ENCODE measurements at places on chromosomes 12 and 14. TPM values are rescaled to one million over a fixed set of nuclear protein-coding genes. Genes with fewer than 3 reads are reported as not detected.

DNA sequence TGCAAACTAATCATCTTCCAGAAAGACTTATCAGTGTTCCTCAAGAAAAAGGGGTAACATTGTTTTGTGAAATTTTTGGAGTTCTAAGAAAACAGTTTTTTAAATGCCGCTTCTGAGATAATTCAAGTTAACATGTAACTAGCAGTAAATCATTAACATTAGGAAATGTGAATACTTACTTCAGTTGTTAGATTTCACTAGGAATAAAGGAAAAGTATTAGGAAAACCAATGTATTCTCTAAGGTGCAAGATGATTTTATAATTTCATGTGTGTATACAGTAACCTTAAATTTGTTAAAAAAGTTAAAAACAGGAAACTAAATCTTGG is 36.8 kb downstream of the PAPOLA start:
- no peak overlapping the region for H3K27ac ChIP-seq
- H3K4me1 ChIP-seq: no peaks in the 10 kb centered on the region
- DNase-seq: no peak
- H3K27me3 ChIP-seq: no peaks in the 10 kb centered on the region
- peaks cover 41% of the 10 kb centered on the region for H3K36me3 ChIP-seq

GRCh38 chr12:123119808-123120207 is 31.1 kb downstream of the PITPNM2 start:
- no peak overlapping the region for H3K27ac ChIP-seq
- no peak overlapping the region for H3K4me3 ChIP-seq
- H3K36me3 ChIP-seq: no peaks in the 10 kb centered on the region
- DNase-seq: no peak
- peaks cover 65% of the 10 kb centered on the region for H3K4me1 ChIP-seq

GRCh38 chr12:53051058-53051880 is 1.4 kb downstream of the TNS2 start:
- H3K27ac ChIP-seq: peak overlapping the region; percentile 100
- peaks cover 94% of the 10 kb centered on the region for H3K4me1 ChIP-seq
- H3K36me3 ChIP-seq: peaks cover 27% of the 10 kb centered on the region
- DNase-seq: peak; percentile 83
- H3K27me3 ChIP-seq: no peaks in the 10 kb centered on the region

DNA sequence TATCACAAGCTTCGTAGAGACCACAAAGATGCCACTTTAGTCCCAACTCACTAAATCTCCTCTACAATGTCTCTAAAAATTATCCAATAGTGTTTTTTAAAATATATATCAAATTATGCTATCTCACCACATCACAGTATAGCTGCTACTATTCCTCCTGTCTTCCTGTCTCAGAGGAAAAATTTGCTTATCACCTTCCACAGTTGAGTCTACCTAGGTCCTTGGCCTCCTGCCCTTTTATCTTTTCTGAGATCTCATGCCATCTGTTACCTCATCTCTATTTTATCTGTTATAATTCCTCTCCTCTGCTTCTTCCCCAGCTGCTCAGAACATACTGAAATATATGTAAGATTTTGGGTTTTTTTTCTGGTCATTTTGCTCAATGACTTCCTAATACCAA is 568.2 kb downstream of the DIO2 start:
- no peak overlapping the region for H3K4me3 ChIP-seq
- DNase-seq: no peak
- H3K27ac ChIP-seq: no peak overlapping the region

TC2N gene
- total RNA-seq: 4.1 TPM

NPAS3 gene
- total RNA-seq: 2.5 TPM

ARMH4 gene
- total RNA-seq: 7.3 TPM

- H3K27me3 ChIP-seq: no peaks in the 10 kb centered on the region
- H3K4me1 ChIP-seq: peaks cover 22% of the 10 kb centered on the region
- no peak overlapping the region for H3K27ac ChIP-seq
- H3K4me3 ChIP-seq: no peak overlapping the region
- H3K36me3 ChIP-seq: no peaks in the 10 kb centered on the region
Observed at GRCh38 chr14:99802301-99803105, 9.3 kb downstream of the EML1 start.

GPRC5D gene
- not detected for total RNA-seq

RNASE1 gene
- 294 TPM for total RNA-seq

DNA sequence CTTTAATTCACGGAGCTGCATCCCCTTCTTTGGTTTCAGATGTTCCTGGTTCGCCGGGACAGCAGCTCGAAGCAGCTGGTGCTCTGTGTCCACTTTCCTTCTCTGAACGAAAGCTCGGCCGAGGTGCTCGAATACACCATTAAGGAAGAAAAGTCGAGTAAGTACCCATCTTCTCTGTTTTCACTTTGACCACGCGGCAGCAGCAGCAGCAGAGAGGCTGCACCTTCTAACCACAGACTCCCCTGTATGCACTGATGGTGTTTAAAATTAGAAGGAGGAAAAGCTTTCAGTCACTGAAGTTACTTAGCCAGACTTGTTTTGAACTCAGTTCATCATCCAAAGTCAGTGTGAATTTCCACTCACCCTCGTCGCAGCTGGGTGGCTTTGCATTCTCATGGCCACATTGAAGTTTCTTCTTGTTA is 63.8 kb downstream of the RIN3 start:
- peaks cover 31% of the 10 kb centered on the region for H3K36me3 ChIP-seq
- no peak overlapping the region for H3K27ac ChIP-seq
- H3K27me3 ChIP-seq: no peaks in the 10 kb centered on the region
- peaks cover 8% of the 10 kb centered on the region for H3K4me1 ChIP-seq
- H3K4me3 ChIP-seq: no peak overlapping the region
- no peak for DNase-seq

SYT1 gene
- total RNA-seq: 0.30 TPM

DNA sequence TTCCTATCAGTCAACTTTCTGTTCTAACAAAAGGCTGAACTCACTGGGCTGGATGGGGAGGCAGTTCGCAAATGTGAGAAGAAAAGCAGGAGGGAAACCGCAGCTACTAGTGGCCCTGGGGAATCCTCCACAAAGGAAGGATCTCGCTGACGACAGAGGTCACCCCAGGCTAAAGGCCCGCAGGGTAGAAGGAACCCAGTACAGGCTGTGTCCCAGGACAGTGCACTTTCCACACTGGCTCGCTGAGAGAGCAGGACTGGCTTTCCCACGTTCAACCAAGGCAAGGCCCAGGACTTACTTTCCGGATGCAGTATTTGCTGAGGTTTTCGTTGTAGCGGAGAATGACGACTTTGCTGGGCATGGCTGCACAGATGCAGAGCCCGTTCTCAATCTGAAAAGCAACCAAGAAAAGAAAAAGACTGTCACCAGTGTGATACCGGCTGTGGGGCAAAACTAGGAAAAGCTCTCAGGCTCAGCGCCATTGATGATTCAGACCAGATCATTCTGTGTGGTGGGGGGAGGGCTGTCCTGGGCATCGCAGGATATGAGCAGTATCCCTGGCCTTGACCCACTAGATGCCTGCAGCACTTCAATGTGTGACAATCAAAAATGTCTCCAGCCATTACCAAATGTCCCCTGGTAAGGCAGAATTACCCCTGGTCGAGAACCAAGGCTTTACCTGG is 36.3 kb downstream of the PRKAB1 start:
- H3K27ac ChIP-seq: peak overlapping the region; percentile 83
- no peaks in the 10 kb centered on the region for H3K27me3 ChIP-seq
- no peak overlapping the region for H3K4me3 ChIP-seq
- DNase-seq: peak; percentile 55

DNA sequence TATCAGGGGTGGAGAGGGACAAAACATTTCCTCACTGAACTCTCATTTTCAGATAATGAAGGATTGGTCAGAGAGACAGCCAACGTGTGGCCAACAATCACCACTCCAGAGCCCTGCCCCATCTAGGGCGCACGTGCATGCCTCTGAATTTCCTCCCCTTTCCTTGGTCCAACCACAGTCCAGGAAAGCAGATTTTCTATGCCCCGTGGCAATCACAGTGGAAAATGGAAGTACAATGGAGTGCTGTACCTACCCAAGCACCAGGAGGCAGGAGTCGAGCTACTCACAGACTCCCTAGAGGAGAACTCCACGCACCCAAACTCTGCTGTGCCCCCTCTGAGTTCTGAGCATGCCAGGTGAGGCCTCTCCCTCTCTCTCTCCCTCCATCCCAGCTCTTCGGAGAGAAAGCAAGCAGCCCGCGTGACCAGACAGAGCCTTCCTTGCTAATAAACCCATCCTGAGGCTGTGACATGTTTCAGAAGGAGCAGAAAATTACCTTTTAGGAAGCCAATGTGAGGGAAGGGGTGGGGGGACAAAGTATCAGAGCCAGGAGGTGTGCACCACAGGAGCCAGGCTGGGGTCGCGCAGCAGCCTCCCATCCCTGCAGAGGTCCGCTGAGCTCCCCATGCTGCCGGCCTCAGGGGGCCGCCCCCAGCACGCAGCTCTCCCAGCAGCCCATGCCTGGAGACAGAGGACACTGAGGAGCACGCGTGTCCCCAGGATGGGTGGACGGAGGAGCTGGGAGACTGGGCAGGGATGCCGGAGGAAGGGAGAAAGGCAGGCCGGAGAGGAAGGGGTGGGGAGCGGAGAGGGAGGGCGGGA is 73.4 kb downstream of the PITPNM2 start:
- no peak for DNase-seq
- H3K4me1 ChIP-seq: peaks cover 90% of the 10 kb centered on the region
- H3K36me3 ChIP-seq: no peaks in the 10 kb centered on the region
- peak overlapping the region; percentile 68 for H3K27ac ChIP-seq
- no peaks in the 10 kb centered on the region for H3K27me3 ChIP-seq
- H3K4me3 ChIP-seq: no peak overlapping the region

DNA sequence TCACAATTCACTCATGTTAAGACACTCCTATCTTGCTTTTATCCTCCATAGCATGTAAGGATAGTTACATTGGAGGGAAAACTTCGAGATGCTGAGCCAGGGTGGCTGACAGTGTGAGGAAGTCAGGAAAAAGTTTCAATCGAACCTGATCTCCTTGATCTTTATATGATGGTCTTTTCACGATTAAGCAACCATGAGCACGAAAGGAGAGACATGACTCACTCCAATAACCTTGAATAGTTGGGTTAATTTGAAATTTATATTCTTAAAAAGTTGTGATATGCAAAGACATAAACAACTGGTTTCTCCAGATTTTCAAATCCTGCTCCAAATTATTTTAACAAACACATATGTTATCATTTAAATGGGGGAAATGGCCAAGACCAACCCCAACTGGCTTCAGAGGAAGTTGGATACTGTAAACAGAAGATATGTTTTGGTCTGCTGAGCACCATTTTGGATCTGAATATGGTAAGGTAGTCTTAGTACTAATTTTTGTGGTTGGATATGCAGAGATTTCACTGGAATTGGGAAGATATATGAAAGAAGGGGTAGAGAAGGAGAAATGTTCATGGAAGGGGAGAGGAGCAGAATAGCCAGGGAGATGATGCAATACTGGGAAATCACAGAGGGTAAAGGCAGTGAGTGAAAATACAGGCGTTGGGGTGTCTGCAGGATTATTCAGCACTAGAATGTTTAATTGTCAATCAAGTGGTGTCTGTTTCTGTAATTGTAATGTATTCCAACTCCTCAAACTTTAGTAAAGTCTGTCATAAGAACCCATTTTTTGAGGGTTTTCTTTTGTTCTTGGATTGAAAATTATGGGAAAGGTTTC is 185.2 kb upstream of the SLC38A2 start:
- H3K27ac ChIP-seq: peak overlapping the region; percentile 81
- no peaks in the 10 kb centered on the region for H3K27me3 ChIP-seq
- no peak overlapping the region for H3K4me3 ChIP-seq
- no peaks in the 10 kb centered on the region for H3K36me3 ChIP-seq
- DNase-seq: no peak

- H3K36me3 ChIP-seq: no peaks in the 10 kb centered on the region
- H3K27me3 ChIP-seq: no peaks in the 10 kb centered on the region
- no peak for DNase-seq
Observed at GRCh38 chr12:6923003-6923732, 4.6 kb upstream of the ATN1 start.

DNA sequence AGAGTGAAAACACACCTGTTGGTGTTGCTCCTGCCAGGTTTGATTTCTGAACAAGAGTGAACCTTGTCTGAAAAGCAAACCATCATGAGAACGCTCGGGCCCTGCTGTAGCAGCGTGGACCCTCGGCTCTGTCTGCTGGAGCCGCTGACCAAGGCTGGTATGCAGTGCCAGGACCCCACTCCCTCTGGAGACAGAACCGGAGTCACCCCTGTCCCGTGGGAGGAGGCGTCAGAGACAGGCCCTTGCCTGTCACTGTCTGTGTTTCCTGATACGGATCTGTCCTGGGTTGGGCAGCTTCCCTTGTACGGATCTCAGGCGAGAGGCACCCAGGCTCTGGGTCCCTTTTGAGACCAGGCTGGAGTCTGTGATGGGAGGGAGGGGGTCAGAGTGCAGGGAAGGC is 111.6 kb downstream of the ADGRD1 start:
- peaks cover 4% of the 10 kb centered on the region for H3K36me3 ChIP-seq
- no peak overlapping the region for H3K27ac ChIP-seq
- H3K4me3 ChIP-seq: no peak overlapping the region
- peaks cover 49% of the 10 kb centered on the region for H3K4me1 ChIP-seq
- no peak for DNase-seq

DNA sequence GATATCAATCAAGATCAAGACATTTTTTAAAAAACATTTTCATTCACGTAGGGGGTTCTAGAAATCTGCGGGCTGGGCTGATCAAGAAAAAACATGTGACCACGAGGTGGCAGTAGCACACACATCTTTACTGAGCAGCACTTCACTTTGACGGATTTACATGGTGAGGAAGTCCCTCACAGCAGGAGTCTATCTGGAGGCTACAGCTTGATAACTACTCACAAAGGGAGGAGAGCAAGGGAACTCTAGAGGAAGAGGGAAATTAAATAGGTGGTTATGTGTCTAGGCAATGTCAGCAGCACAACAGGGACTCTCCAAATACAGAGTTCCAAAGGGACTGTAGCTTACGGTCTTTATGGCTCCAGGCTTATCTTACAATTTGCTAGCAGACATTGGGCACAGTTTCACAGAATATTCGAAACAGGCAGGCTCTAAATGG is 248.1 kb downstream of the DPY19L2 start:
- H3K4me1 ChIP-seq: no peaks in the 10 kb centered on the region
- no peaks in the 10 kb centered on the region for H3K27me3 ChIP-seq
- H3K4me3 ChIP-seq: no peak overlapping the region
- no peak overlapping the region for H3K27ac ChIP-seq
- no peaks in the 10 kb centered on the region for H3K36me3 ChIP-seq

DNA sequence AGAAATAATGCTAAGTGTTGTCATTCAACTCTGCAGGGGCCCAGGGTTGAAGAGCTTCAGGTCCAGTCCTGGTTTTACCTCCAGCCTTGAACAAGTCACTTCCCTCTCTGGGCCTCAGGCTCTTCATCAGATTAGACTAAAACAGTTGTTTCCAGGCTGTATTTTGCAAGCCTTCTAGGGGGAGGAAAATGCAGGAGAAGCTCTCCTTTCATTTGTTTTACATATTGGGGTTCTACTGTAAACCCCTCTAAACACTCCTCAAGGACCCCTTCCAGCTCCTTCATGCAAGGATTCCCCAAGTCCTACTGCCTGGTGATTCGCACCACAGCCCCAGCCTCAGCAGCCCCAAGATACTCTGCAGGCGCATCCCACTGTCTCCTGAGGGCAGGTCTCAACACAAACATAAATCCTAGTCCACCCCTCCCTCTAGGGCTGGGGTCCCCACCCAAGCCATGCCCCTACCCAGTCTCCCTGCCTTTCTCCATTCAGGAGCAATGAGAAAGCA is 2.7 kb downstream of the SDR9C7 start:
- no peaks in the 10 kb centered on the region for H3K27me3 ChIP-seq
- no peak overlapping the region for H3K27ac ChIP-seq
- H3K4me1 ChIP-seq: no peaks in the 10 kb centered on the region
- H3K4me3 ChIP-seq: no peak overlapping the region

GRCh38 chr14:32007755-32008362 is 69.2 kb upstream of the ARHGAP5 start:
- H3K27ac ChIP-seq: peak overlapping the region; percentile 71
- no peaks in the 10 kb centered on the region for H3K27me3 ChIP-seq
- no peak for DNase-seq
- no peak overlapping the region for H3K4me3 ChIP-seq
- peaks cover 30% of the 10 kb centered on the region for H3K4me1 ChIP-seq

KRT72 gene
- not detected for total RNA-seq

MYO1H gene
- 0.16 TPM for total RNA-seq

Data from left ventricle myocardium inferior (tissue), 1 donor.